ENCODE measurements at places on chromosomes 5 and 9.

DNA sequence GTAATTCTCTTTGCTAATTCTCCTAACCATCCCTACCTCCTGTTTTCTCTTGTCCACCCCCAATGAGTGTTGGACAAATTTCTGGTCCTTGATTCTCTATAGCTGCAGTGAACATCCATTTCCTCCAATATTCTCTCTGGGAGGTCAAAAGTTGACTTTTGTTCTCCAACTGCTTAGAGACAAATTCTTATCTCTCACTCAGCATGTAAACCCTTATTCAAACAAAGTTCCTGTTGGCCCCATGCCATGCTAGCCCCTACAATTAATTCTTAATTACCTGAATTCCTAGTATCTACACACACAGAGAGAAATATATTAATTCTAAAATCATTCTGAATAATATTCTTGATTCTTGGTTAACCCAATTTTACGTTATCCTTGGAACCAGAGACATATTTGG is 472.9 kb upstream of the ACTBL2 start:
- no peak for DNase-seq

DNA sequence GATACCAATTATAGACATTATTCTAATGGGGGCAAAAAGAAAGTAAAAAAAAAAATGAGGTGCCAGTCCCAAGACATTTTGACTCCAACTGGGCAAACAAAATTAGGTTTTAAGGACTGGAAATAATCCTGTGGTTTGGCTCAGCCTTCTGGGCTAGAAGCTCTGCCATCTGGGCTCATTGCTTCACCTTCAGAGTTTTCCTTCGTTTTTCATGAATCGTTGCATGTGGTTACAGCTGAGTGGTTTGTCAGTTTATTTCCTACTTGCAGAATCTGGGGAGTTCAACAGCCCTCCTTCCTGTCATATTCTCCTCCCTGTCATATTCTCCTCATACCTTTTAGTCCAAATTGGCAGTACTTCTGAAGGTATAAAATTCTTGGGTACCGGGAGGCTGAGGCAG is 12.0 kb downstream of the UGT3A2 start:
- DNase-seq, result no peak

- no peak for DNase-seq
Measured at GRCh38 chr5:64834037-64834436, 65.3 kb downstream of the CWC27 start.

GRCh38 chr9:129822898-129823541 is 916 bp downstream of the TOR1A start:
- peak; percentile 22 for DNase-seq

- DNase-seq, result no peak
Measured at GRCh38 chr9:127877566-127877998, at the start of gene AK1. AK1 (minus strand) TSS chr9:127877675; CDS start chr9:127874617, 3,058 bp downstream.

DNA sequence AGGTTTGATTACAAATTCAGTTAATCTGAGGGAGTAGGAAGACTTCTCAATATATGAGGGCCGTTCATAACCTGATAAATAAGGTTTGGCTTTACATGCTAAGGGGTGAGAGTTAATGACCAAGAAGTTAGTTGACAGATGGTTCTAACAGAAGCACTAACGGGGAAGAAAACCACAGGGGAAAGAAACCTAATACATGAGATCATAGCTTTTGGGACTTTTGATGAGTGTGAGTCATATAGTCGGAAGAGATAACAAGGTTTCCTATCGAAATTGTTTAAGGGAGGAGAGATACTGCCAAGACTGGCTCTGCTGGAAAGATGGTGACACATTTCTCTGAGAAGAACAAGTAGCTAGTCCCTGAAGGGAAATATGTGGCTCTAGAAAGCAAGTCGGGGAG is 140.1 kb downstream of the COX7C start:
- no peak for DNase-seq

DNA sequence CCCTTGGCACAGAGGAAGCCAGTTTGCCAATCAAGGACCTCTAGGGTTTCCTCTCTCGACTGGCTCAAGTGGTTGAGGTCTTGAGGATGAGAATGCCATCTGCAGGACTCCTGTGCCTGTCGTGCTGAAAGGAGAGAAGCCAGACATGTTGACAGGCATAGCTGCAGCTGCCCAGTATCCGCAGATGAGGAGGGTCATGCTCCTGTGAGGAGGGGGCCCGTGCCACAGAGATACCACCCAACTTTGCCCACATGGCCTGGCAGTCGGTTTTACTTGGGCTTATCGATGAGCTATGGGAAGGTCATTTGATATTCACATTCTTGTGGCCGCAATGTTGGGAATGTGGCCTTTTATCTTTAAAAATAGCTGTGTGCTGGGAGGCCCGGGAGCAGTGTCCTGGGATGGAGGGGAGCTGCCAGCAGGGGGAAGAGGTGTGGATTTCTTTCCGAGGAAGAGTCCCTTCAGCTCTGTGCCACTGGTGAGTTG is 17.4 kb downstream of the FRMPD1 start:
- DNase-seq, result no peak

DNA sequence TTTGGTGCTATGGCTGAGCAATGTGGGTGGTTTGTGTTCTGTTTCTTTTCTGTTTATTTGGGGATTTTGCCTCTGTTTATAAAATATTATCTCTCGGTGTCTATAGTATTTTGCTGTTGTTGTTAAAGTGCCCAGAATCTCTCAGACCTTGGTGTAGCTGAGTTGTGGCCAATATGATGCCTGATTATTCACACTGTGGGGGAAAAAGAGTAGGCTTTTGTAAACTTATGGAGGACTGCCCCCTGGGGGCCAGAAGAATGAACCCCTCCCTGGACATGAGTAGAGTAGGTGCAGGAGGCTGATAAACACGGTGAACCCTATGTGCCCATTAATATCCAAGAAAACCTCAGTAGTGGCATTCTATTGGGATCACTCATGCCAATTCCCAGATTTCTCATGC is 49.0 kb upstream of the DPYSL3 start:
- no peak for DNase-seq

DNA sequence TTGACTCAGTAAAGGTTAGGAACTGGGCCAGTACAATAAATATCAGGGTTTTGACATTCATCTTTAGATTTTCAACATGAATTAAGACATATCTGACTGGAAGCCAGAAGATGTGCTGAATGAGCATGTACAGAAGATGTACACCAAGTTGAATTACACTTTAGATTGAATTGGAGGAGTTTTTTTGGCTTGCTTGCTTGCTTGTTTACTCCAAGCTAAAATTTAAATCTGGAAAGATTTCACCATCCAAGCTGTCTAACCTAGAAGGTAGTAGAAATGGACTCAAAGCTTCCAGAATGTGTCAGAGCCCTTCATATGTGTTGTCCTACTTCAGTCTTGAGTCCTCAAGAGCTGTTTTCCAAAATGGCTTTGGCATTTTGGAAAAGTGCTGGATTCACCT is 49.0 kb upstream of the FCHO2 start:
- no peak for DNase-seq

GRCh38 chr9:109496218-109496617 is 1.9 kb downstream of the PTPN3 start:
- no peak for DNase-seq

Data from activated naive CD8-positive, alpha-beta T cell treated with anti-CD3 and anti-CD28 coated beads, Interleukin-2, amount 50 U/mL, for 24 hours (primary cell).